ENCODE measurements at places on chromosomes 2 and 18.

GRCh38 chr2:120546048-120546864 is 189.4 kb upstream of the GLI2 start:
- no peak for DNase-seq

DNA sequence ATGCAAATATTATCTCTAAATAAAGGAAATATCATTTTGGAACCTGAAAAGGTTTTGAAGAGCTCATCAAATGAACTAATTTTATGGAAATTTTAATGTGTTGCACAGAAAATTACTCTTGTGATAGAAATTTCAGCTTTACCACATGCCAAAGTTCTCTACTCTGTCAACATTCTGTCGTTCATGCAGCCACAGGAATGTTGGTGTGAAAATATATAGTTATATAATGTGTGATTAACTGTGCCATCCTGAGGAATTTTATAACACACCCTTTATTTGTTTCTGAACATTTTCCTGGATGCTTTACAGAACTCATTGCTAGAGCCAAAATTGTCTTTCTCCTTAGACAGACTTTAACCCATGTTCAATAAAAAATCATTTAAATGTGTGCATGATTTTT is 202.5 kb upstream of the SLC8A1 start:
- no peak for DNase-seq

DNA sequence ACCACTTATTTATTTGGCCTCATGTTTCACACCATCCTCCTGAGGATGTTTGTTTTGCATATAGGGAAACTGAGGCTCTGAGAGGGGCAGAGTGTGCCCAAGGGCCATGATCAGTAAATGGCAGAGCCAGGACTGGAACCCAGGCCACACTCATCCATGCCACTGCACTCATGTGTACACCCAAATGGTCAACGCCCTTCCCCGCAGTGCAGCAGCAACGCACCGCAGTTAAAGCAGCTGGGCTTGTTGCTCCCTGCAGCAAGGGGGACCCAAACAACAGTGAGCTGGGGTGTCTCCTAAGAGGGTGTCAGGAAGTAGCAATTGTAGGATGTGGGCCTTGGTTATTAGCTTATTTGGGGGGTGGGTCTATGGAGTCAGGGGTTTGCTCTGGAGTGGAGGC is 36.6 kb downstream of the ZAP70 start:
- no peak for DNase-seq

GRCh38 chr2:44618251-44619023 is 256.7 kb downstream of the CAMKMT start:
- DNase-seq, result no peak

GRCh38 chr2:232447091-232447620 is 8.8 kb upstream of the ALPI start:
- no peak for DNase-seq

DNA sequence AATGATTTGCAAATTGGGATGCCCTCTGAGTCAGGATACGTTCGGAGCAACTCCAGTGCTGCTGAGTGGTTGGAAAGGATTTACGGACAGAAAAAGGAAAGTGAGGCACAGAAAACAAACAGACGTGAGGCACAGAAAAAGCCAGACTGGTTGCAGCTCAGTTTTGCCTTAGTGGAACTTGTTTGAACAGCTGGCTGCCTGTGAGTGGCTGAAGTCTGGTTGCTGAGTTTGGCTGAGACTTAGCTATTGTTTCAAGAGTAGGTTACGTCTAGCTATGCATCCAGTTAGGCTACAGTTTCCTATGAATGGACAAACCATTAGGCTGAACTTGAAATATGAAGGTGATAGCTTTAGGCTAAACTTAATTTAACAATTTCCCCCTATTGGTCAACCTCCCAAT is 256.6 kb downstream of the VAPA start:
- DNase-seq, result no peak

Data from stimulated activated CD8-positive, alpha-beta memory T cell treated with anti-CD3 and anti-CD28 coated beads, Interleukin-2, amount 100 ng/mL, for 1 hour (primary cell).